ENCODE measurements at places on chromosomes 2 and 18.

GRCh38 chr2:197107291-197108269 is 181.1 kb upstream of the PGAP1 start:
- DNase-seq = no peak

GRCh38 chr18:9828506-9829396 is 57.0 kb upstream of the TXNDC2 start:
- DNase-seq = no peak

DNA sequence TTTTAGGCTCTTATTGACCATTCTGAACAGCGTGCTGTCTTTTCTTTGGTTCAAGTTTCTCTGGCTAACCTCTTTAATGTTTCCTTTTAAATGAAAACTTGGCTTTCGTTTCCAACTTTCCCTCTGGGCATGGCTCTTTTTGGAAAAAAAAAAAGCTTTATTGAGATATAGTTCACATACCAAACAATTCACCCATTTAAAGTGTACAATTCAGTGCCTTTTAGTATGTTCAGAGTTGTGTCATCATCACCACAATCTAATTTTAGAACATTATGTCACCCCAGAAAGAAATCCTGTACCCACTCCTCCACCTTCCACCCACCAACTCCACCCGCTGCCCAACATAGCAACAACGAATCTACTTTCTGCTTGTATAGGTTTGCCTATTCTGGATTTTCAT is 322.4 kb downstream of the ADCYAP1 start:
- no peak for DNase-seq

DNA sequence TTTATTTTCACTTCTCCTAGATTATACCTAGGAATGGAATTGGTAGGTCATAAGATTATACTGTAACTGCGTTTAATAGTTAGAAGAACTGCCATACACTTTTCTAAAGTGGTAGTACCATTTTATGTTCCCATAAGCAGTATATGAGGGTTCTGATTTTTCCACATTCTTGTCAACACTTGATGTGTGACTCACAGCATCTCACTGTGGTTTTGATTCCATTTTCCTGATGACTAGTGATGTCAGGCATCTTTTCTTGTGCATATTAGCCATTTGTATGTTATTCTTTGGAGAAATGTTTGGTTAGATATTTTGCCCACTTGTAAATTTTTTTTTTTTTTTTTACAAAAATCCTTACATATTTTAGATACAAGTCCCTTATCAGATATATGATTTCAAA is 2.3 kb downstream of the DCAF17 start:
- no peak for DNase-seq

GRCh38 chr2:64453770-64454385 is at the start of gene LGALSL:
Gene LGALSL, plus strand, starts transcription at chr2:64454162. Its CDS starts 384 bp downstream, at chr2:64454546.
- peak; percentile 76 for DNase-seq

- DNase-seq = no peak
Observed at GRCh38 chr2:102978091-102978490, 216.3 kb downstream of the TMEM182 start.

GRCh38 chr2:223477318-223477717 is 124.8 kb downstream of the SCG2 start:
- DNase-seq = no peak

DNA sequence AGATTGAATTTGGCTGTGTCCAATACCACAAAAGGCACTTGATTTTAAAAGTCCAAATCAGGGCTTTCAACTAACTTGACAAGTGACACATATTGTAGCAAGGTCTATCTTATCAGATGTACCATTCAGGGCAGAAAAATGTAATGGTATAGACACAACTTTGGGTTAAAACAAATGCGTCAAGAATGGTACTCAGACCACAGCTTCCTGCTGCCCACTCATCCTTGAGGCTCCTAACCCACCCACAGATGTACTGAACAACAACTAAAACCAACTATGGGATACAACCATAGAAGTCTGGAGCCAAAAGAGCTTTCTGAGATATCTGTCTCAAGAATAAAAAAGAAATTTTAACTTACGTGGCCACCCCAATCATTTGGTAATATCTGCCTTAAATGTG is 105.2 kb downstream of the RBM43 start:
- no peak for DNase-seq

GRCh38 chr2:226655871-226656270 is 143.7 kb downstream of the IRS1 start:
- no peak for DNase-seq

DNA sequence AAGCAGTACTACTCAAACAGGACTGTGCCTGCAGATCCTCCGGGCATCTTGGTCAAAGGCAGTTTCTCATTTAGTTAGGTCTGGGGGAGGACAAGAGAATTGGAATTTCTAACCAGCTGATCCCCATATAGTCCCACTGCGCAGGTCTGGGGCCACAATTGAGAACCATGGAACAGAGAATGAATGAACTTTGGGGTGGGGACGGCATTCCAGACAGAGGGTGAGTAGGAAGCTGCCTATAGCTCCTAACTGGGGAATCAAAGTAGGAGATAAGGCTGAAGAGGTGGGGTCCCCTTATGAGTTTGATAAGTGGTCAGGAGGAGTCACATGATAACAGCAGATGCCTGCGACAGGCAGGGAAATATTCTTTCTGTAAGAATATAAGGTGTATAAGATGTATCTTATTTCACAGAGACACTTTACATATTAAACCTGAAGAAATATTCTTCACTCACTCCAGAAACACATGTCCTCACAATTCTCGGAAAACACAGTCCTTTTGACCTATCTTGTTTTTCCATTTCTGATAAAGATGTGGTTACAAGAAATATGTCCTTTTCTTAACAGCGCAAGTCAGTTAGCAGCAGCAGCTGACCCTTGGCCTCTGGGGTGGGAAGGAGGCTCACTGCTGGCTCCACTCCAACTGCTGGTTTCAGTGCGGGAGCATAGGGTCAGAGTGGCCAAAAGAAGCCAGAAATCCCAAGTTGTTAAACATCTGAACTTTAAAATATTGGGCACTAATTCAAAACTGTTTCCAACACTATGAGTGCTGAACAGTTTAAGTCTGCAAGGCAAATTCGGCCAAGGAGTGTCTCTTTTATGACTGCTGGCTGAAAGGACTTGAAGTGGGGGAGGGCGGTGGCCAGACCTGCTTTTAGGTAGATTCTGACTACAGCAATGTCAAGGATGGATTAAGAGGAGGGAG is 12.6 kb upstream of the TMEM214 start:
- DNase-seq = no peak

DNA sequence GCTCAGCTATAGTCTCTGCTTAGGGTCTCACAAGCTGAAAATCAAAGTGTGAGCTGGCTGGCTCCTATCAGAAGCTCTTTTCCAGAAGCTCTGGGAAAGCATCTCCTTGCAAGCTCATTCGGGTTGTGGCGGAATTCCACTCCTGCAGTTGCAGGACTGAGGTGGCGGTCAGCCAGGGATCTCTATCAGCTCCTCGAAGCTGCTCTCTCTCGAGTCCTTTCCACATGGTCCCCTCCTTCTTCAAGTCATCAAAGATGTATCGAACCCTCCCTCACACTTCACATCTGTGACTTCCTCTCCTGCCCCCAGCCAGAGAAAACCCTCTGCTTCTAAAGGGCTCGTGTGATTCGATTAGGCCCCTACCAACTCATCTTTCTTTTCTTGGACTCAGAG is 141.7 kb downstream of the ZFP36L2 start:
- DNase-seq = no peak

GRCh38 chr2:127552336-127552735 is 16.9 kb downstream of the MYO7B start:
- no peak for DNase-seq

- no peak for DNase-seq
Observed at GRCh38 chr2:110099038-110099425, 16.6 kb downstream of the MALL start.

GRCh38 chr2:142865924-142866323 is 11.5 kb upstream of the KYNU start:
- no peak for DNase-seq

GRCh38 chr2:26081556-26081955 is 47.7 kb downstream of the RAB10 start:
- DNase-seq = no peak

- no peak for DNase-seq
Observed at GRCh38 chr2:128784626-128785306, 466.1 kb upstream of the HS6ST1 start.

GRCh38 chr2:96869822-96870625 is at the start of gene SEMA4C:
Gene SEMA4C, minus strand, starts transcription at chr2:96870080. Its CDS starts 2,194 bp downstream, at chr2:96867886.
- DNase-seq = no peak

DNA sequence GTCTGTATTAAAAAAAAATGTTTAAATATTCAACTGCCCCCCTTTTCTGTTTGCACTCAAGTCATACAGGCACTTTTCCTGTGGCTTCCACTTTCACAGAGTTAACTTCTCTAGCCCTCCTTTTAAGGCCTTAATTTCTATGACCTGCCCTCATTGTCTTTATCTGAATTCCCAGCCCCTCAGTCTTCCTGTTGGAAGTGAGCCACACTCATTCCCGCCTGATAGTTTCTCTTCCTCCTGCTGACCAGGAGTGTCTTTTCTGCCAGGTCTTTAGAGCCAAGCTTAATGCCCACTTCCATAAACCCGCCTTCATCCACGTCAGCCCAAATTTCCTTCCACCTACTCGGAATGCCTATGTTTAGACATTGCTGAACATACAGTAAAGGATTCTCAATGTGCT is 10.5 kb downstream of the COPS8 start:
- DNase-seq = no peak

DNA sequence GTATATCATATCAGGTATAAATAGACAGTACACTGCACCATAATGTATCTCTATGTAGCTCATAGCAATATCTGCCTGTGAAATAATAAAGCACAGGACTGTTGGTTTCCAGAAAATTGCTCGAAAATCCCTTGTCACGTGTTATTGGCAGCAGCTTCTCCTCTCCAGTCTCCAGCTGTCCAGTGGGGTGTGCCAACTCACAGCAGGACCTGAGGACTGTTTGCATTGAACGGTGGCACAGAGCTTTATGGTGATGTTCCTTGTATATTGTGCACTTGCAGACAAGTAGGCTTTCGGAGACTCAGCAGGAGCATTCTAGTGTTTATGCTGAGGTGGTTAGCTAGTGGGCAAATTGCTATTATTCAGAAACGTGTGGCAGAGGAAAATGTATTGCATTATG is 182.2 kb upstream of the ATP5MC3 start:
- DNase-seq = no peak

GRCh38 chr18:703213-703967 is 9.0 kb downstream of the ENOSF1 start:
- no peak for DNase-seq

- peak; percentile 83 for DNase-seq
Observed at GRCh38 chr2:43324259-43325106, 98.1 kb upstream of the ZFP36L2 start.

DNA sequence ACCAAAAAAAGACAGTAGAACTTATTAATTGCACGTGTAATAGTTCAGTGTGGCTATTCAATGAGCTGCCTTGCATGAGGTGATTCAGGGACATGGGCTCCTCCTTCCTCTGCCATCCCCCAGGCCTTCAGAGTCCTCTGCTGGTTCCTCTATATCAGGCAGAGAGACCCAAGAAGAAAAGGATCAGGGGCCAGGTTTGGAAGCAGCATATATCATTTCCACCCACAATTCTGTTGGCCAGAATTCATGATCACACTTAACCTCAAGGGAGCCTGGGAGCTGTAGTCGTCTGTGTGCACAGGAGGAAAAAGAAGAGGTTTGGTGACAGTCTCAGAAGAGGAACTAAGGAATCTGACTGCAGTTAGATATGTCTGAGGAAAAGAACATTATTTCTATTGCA is 114.0 kb upstream of the GLS start:
- DNase-seq = no peak

DNA sequence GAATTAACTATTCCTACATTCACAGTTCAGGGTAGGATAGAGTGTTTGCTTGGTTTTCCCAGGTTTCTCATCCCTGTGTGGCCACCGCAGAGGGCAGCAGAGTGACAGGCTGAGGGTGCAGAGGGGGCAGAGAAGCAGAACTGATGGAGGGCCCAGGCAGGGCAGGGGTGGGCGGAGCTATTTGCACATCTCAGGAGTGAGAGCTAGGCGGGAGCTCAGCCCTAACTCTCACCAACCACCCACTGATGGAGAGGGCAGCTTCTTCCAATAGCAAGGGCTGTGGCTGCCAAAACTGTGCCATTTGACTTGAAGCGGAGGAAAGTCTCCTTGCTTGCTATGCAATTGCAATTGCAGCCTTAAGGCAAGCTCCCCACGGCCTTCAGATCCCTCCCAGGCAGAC is 12.0 kb upstream of the DARS1 start:
- DNase-seq = no peak

GRCh38 chr2:189022053-189022481 is 47.9 kb downstream of the COL3A1 start:
- DNase-seq = no peak

DNA sequence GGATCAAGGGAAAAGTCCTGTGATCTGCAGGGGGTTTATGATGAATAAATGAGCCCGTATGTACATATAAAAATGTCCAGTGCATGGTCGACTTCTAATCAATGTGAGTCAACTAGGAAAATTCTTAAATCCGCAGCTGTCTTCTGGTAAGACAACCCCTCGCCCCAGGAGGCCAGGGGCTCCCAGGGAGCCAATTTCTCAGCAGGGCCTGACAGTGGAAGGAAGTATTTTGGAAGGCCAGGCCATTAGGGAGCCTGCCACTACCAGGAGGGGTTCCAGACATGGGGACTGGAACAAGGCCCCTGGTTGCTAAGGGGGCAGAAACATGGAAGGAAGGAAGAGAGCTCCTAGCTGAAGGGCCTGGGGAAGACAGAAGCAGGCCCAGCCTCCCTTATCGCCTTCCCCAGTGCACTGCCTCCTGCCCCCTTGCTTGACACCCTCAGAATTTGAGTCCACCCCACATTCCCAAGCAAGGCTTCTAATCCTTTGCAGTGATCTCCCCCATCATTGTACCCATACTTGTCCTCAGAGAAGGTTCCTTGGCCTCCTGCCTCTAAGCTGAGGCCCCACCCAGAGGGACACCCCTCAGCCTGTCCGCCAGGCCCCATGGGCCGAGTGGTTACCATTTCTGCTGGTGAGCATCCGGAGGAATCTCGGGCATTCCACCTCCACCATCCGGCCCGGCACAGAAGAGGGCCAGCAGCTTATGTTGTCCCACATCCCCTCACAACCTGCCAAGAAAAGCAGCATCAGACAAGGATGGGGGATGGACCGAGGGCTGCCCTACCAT is 45.9 kb downstream of the SCTR start:
- DNase-seq = no peak

GRCh38 chr2:102098756-102099155 is 43.8 kb upstream of the IL1R1 start:
- DNase-seq = no peak

GRCh38 chr2:6820903-6821584 is 44.7 kb downstream of the CMPK2 start:
- no peak for DNase-seq

GRCh38 chr2:181823405-181823804 is 68.1 kb upstream of the ITPRID2 start:
- DNase-seq = no peak

- no peak for DNase-seq
Observed at GRCh38 chr2:123513351-123513750, 511.7 kb upstream of the CNTNAP5 start.
